ENCODE measurements at places on chromosomes 7 and 10. TPM values are rescaled to one million over a fixed set of nuclear protein-coding genes. Genes with fewer than 3 reads are reported as not detected.
A peak's percentile ranks its signal among the peaks of the same experiment; 100 is the strongest.

DNA sequence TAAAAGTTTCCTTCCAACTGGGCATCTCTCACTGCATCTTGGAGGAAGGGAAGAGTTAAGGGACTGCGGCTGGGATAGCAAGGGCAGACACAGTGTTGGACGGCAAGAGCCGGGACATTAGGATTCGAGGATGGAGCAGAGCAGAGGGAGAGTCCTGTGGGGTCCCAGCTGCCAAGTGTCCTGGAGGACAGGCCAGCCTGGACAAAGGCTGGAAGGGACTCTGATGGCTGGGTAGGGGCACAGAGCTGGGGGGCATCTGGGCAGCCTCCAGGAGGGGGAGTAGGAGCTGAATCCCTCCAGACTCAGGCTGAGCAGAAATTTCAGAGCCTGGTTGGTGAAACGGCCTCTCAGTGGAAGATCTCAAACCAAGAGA is 19.2 kb downstream of the SFTPA1 start:
- H3K36me3 ChIP-seq: no peaks in the 10 kb centered on the region
- H3K27me3 ChIP-seq: peaks cover 10% of the 10 kb centered on the region
- H3K27ac ChIP-seq: no peak overlapping the region

The SPDYE1 gene
- not detected for total RNA-seq

- H3K27ac ChIP-seq: no peak overlapping the region
- no peaks in the 10 kb centered on the region for H3K27me3 ChIP-seq
- peaks cover 5% of the 10 kb centered on the region for H3K4me1 ChIP-seq
- DNase-seq: no peak
- no peak overlapping the region for H3K4me3 ChIP-seq
- peaks cover 5% of the 10 kb centered on the region for H3K36me3 ChIP-seq
Measured at GRCh38 chr7:43933902-43934560, 7.8 kb downstream of the UBE2D4 start.

DNA sequence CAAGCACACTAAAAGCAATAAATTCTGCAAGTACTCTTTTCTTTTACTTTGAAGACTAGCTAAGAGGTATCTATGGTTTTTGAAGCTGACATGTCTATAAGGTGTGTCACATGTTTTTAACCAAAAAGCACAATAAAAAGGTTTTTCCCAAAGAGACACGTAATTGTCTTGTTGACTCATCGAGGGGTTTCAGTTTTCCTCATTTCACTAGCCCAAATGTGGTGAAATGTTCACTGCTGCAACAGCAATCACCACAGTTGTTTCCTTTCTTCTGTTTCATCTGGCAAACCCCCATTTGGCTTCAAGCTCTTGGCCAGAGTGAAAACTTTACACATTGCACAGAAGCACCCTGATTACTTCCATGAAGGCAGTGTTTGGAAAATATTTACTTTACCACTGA is 3.8 kb upstream of the HOXA4 start:
- peaks cover 54% of the 10 kb centered on the region for H3K27me3 ChIP-seq
- H3K36me3 ChIP-seq: no peaks in the 10 kb centered on the region
- no peak overlapping the region for H3K4me3 ChIP-seq
- DNase-seq: peak; percentile 64
- peaks cover 19% of the 10 kb centered on the region for H3K4me1 ChIP-seq

GRCh38 chr7:7344583-7344982 is 162.2 kb downstream of the C1GALT1 start:
- H3K27ac ChIP-seq: no peak overlapping the region
- no peak for DNase-seq
- H3K4me1 ChIP-seq: no peaks in the 10 kb centered on the region
- H3K27me3 ChIP-seq: peaks cover 5% of the 10 kb centered on the region

GRCh38 chr7:66867198-66867790 is 53.7 kb upstream of the TMEM248 start:
- peaks cover 6% of the 10 kb centered on the region for H3K4me1 ChIP-seq
- H3K36me3 ChIP-seq: peaks cover 5% of the 10 kb centered on the region
- no peak overlapping the region for H3K4me3 ChIP-seq
- no peak overlapping the region for H3K27ac ChIP-seq
- no peak for DNase-seq

The CYP2E1 gene
- total RNA-seq: 0.42 TPM

GRCh38 chr10:78542141-78542489 is 508.5 kb downstream of the RPS24 start:
- peaks cover 17% of the 10 kb centered on the region for H3K4me1 ChIP-seq
- peaks cover 5% of the 10 kb centered on the region for H3K27me3 ChIP-seq
- H3K27ac ChIP-seq: peak overlapping the region; percentile 64
- H3K4me3 ChIP-seq: no peak overlapping the region
- DNase-seq: no peak

- DNase-seq: no peak
- no peaks in the 10 kb centered on the region for H3K36me3 ChIP-seq
- peak overlapping the region; percentile 2 for H3K4me3 ChIP-seq
- peaks cover 60% of the 10 kb centered on the region for H3K27me3 ChIP-seq
- no peak overlapping the region for H3K27ac ChIP-seq
- peaks cover 22% of the 10 kb centered on the region for H3K4me1 ChIP-seq
Measured at GRCh38 chr7:97732565-97733275, 834 bp downstream of the TAC1 start.

DNA sequence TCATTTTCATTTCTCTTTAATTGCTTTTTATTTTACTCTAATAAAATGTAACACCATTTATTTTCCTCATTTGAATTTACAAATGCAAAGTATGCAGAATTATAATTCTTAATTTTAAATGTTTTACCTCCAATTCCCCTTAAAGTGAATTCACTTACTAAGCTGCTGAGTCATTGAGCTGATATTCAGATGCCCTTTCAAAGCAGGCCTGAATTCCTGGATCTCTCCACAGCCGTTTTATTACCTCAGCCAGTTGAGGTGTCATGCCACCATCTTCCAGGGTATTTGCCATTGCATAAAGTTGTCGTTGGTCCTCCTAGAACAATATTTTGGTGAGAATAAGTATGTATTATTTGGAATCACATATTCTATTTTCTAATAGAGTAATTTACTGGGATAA is 33.2 kb downstream of the GNAT3 start:
- H3K36me3 ChIP-seq: no peaks in the 10 kb centered on the region
- H3K4me3 ChIP-seq: no peak overlapping the region
- H3K27me3 ChIP-seq: no peaks in the 10 kb centered on the region
- no peak overlapping the region for H3K27ac ChIP-seq
- no peak for DNase-seq
- no peaks in the 10 kb centered on the region for H3K4me1 ChIP-seq

DNA sequence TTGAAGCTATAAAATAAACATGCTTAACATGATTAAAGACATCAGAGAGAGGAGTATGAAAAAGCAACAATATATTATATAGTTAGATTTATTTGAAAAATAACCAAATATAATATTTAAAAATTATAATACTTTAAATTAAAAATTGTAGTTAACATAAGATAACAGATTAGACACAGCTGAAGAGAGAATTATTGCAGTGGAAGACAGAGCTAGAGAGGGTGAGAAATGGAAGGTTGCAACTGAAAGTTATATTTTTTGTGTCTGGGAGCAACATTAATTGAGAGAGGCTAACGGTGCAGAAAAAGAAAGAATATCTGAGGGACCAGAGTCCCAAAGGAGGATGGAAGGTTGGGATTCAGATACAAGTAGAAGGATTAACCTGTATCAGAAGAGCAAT is 548.9 kb upstream of the FZD8 start:
- H3K4me1 ChIP-seq: no peaks in the 10 kb centered on the region
- DNase-seq: no peak
- no peak overlapping the region for H3K4me3 ChIP-seq
- H3K36me3 ChIP-seq: peaks cover 1% of the 10 kb centered on the region
- H3K27me3 ChIP-seq: no peaks in the 10 kb centered on the region

DNA sequence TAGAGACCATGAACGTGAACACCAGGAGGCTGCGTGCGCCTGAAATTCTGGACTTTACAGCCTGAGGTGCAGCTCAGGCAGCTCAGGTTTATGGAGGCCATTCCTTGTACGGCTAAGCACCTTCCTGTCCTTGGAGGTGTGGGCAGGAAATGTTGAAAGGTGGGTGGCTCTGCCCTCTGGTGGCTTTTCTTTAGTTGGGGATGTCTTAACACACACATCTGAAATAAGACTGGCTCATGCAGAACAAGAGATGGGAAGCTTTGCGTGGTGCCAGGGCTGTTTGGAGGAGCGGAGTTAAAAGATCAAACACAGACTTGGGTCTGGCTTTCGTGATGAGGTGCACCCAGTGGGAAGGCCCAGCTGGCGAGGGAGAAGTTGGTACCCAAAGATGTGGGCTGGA is 64.1 kb downstream of the DOCK1 start:
- DNase-seq: no peak
- no peaks in the 10 kb centered on the region for H3K27me3 ChIP-seq
- H3K27ac ChIP-seq: no peak overlapping the region
- H3K4me1 ChIP-seq: no peaks in the 10 kb centered on the region

The EMX2 gene
- not detected for total RNA-seq

GRCh38 chr7:41232086-41232485 is 470.8 kb downstream of the INHBA start:
- no peaks in the 10 kb centered on the region for H3K4me1 ChIP-seq
- H3K27me3 ChIP-seq: no peaks in the 10 kb centered on the region
- no peaks in the 10 kb centered on the region for H3K36me3 ChIP-seq
- no peak overlapping the region for H3K27ac ChIP-seq
- DNase-seq: no peak

DNA sequence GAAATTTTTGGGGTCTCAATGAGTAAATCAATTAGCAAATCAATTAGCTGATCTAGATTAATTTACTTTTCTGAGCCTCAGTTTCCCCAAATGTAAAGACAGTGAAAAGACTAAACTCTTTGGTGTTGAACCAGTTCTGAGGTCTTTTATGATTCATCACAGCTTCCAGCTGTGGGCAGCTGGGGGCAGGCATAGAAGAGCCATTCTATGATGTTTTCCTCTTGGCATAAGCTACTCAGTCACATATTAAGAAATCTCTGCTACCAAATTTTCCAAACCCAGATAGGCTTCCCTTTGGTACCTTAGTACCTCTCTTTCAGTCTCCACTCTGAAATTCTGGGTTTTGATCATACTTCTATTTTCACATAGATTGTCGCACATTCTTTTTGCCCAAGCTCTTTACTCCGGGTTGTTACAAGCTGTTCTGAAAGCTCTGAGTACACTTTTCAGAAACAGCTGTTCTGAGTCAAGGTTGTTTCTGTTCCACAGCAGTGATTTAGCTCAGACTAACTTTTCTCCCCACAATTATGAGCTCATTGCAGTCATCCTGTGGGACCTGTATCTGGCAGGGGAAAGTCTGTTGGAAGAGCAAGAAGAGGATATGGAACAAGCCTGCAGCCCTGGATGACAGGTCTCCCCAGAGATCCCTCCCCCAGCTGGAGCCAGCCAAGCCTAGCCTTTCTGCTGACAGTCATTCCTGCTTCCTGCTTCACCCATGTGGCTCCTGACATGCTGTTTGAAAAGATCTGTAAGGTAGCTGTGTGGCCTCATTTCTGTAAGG is 599.6 kb upstream of the GHITM start:
- H3K4me1 ChIP-seq: no peaks in the 10 kb centered on the region
- no peaks in the 10 kb centered on the region for H3K27me3 ChIP-seq
- H3K4me3 ChIP-seq: no peak overlapping the region
- H3K36me3 ChIP-seq: no peaks in the 10 kb centered on the region
- DNase-seq: no peak

DNA sequence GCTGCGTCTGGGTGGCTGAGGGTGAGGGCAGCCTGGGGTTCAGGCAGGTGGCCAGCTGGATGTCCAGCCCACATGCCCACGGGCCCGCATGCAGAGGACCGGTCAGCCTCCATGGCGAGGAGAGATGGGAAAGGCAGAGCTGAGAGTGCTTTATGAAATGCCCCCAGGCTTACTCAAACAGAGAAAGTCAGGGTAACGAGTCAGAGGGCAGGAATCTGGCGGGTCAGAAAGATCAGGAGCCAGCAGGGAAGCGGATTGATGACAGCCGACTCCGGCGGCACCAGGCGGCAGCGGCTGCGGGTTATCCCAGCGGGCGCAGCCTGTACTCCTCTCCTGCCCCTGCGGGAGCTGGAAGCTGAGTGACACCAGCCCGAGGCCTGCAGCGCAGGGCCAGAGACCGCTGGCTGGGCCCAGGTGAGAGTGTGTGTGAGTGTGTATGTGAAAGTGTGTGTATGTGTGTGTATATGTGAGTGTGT is 13.4 kb downstream of the SLC13A4 start:
- H3K27me3 ChIP-seq: peaks cover 7% of the 10 kb centered on the region
- H3K4me1 ChIP-seq: no peaks in the 10 kb centered on the region
- no peak overlapping the region for H3K27ac ChIP-seq

The FOXP2 gene
- not detected for total RNA-seq

DNA sequence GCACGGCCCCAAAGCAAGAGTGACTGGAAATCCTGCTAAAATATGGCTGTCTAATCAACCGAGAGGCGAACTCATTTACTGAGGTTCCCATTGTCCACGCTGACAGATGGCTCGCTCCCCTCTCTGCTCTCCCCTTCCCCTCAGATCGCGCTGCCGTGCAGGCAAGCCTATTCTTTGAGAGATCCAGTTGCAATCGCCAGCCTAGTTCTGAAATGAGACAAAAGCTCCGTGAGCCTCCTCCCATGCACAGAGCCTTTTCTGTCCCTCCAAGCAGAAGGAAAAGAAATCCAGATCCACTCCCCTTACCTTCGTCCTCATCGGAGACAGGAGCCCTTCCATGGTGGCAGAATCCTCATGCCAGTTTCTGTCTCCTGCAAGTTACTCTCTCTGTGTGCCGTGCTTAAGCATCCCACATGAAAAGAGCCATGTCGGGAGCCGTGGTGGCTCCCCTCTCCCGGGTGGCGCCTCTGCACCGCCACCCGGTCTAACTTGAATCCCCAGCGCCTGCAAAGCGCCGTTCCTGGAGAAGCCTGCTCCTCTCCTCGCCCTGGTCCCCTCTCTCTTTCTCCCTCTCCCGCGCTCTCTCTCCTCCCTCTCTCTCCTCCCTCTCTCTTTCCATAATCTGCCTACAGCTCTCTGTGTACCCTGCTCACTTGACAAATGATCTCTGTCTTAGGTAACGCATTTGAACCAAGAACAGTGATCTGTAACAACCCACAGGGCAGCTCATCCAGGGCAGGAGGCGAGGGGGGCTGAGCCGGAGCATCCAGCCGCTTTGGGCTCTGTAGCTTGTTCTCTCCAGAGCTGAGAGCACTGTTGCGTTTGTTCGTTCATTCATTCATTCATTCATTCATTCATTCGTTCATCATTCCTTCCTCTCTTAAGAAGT is 156.8 kb downstream of the FRMD4A start:
- H3K4me3 ChIP-seq: peak overlapping the region; percentile 66
- H3K36me3 ChIP-seq: no peaks in the 10 kb centered on the region
- H3K27me3 ChIP-seq: peaks cover 61% of the 10 kb centered on the region
- H3K27ac ChIP-seq: no peak overlapping the region
- peaks cover 15% of the 10 kb centered on the region for H3K4me1 ChIP-seq
- DNase-seq: peak; percentile 28

- H3K4me3 ChIP-seq: no peak overlapping the region
- no peak overlapping the region for H3K27ac ChIP-seq
- H3K27me3 ChIP-seq: no peaks in the 10 kb centered on the region
Measured at GRCh38 chr7:126690848-126691751, 561.6 kb downstream of the GRM8 start.

GRCh38 chr7:55156919-55157763 is 138.3 kb downstream of the EGFR start:
- no peaks in the 10 kb centered on the region for H3K36me3 ChIP-seq
- H3K27ac ChIP-seq: no peak overlapping the region
- H3K27me3 ChIP-seq: no peaks in the 10 kb centered on the region
